Adrenal gland (tissue), 19 donors: ENCODE measurements at places on chromosomes 12 and 14. TPM values are rescaled to one million over a fixed set of nuclear protein-coding genes. Genes with fewer than 3 reads are reported as not detected.

CARMIL3 gene
- polyA plus RNA-seq, result 5.8 TPM

ANO4 gene
- 9.2 TPM for polyA plus RNA-seq

SRP54 gene
- 143 TPM for polyA plus RNA-seq

MANSC4 gene
- polyA plus RNA-seq, result not detected

DEGS2 gene
- polyA plus RNA-seq, result 0.47 TPM

ALG10 gene
- 2.9 TPM for polyA plus RNA-seq

SLC17A8 gene
- not detected for polyA plus RNA-seq

SERPINA6 gene
- polyA plus RNA-seq, result not detected

NRXN3 gene
- 2.1 TPM for polyA plus RNA-seq

PROX2 gene
- polyA plus RNA-seq, result not detected
